ENCODE measurements at places on chromosomes 16 and 17. TPM values are rescaled to one million over a fixed set of nuclear protein-coding genes. Genes with fewer than 3 reads are reported as not detected.

KRT31 gene
- not detected for total RNA-seq

DNA sequence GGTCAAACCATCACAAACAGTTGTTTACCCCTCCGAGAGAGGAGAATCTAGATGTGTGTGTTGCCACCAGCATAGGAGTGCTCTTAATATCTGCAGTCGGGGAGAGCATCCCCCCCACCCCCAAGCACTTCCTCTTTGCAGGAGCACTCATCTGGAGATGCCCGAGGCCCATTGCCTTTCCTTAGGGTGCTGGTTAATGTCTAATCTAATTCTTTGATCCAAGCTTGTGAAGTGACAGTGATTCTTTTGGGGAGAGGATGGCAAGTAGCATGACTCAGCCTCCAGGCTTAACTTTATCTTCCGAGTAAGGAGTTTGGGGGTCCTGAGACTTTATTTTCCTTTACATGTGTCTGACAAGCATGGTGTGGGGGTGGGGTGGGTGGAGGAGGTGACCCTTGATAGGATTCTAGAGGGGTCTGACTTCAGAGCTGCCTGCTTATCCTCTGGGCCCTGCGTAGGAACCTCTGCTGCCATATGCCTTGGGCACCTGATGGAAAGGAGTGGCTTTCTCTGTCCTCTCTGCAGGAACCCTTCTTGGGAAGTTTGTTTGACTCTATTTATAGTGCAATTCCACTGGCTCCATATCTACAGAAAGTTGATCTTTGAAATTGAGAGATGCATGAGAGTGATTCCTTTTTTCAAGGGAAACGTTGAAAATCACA is 207.1 kb downstream of the SPECC1 start:
- no peak overlapping the region for H3K27ac ChIP-seq
- no peaks in the 10 kb centered on the region for H3K36me3 ChIP-seq
- H3K4me3 ChIP-seq, result no peak overlapping the region

KIF2B gene
- total RNA-seq, result not detected

DNA sequence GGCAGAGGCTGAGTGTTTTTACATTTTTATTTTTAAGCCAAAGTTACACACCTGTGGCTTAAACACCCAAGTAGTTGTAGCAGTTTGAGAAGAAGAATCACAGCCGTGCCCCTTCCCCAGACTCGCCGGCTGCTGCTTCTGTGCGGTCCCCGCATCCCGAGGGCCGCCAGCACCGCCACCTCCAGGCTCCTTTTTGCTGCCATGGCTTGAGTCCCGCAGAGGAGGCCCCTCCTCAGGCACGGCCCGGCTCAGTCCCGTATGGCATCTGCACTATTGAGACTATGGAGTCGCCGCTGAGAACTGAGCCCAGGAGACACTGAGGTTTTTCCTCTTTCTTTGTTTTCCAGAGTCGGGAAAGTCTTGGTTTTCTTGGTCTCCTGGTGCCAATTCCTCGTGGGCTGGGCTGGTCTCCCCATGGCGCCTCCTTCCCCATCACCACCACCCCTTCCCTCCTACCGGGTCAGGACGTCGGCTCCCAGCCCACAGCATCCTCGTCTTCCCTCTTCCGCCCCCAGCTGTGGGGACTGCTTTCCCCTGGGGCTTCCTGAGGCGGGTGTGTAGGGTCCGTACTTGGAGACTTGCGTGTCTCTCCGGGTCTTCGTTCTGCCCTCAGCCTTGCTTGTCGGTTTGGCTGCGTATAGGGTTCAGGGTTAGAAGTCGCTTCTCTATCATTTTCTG is 32.6 kb upstream of the CDH15 start:
- peaks cover 6% of the 10 kb centered on the region for H3K36me3 ChIP-seq
- DNase-seq, result no peak
- H3K4me3 ChIP-seq, result no peak overlapping the region
- no peaks in the 10 kb centered on the region for H3K4me1 ChIP-seq
- H3K27me3 ChIP-seq, result no peaks in the 10 kb centered on the region
- no peak overlapping the region for H3K27ac ChIP-seq

- DNase-seq, result no peak
- no peaks in the 10 kb centered on the region for H3K27me3 ChIP-seq
- H3K4me1 ChIP-seq, result peaks cover 4% of the 10 kb centered on the region
- H3K4me3 ChIP-seq, result no peak overlapping the region
These were observed 27.4 kb downstream of the EMP2 start for GRCh38 chr16:10552998-10553491.

- peaks cover 3% of the 10 kb centered on the region for H3K4me1 ChIP-seq
- H3K4me3 ChIP-seq, result no peak overlapping the region
- H3K27ac ChIP-seq, result no peak overlapping the region
- no peak for DNase-seq
- H3K27me3 ChIP-seq, result no peaks in the 10 kb centered on the region
These were observed 7.6 kb upstream of the C1QTNF8 start for GRCh38 chr16:1103636-1103980.

GRCh38 chr16:67280090-67281015 is 1.0 kb downstream of the PLEKHG4 start:
- no peaks in the 10 kb centered on the region for H3K36me3 ChIP-seq
- no peak for DNase-seq
- H3K4me3 ChIP-seq, result no peak overlapping the region
- H3K27me3 ChIP-seq, result no peaks in the 10 kb centered on the region

PIK3R5 gene
- 3.7 TPM for total RNA-seq

GRCh38 chr16:67463059-67463458 is 17.9 kb downstream of the ATP6V0D1 start:
- no peak overlapping the region for H3K4me3 ChIP-seq
- H3K27ac ChIP-seq, result no peak overlapping the region
- no peaks in the 10 kb centered on the region for H3K27me3 ChIP-seq
- peaks cover 83% of the 10 kb centered on the region for H3K4me1 ChIP-seq

DNA sequence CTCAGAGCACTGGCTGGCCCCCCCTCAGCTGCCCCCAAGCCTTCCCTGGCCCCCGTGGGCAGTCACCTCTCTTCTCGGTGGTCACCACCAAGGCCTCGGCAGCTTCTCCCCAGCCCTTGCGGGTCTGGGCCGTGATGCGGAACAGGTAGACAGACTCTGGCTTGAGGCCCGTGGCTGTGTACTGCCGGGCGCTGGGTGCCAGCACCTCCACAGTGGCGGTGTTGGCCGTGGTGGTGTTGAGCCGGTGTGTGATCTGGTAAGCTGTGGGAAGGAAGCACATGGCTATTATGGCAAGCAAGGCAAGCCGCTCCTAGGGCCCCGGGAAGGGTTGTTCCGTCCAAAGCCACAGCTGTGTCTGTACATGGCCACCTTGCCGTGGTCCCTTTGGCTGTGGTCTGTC is 78.4 kb upstream of the CDC42EP4 start:
- H3K4me3 ChIP-seq, result no peak overlapping the region
- H3K36me3 ChIP-seq, result no peaks in the 10 kb centered on the region
- H3K4me1 ChIP-seq, result no peaks in the 10 kb centered on the region
- no peak overlapping the region for H3K27ac ChIP-seq
- H3K27me3 ChIP-seq, result no peaks in the 10 kb centered on the region

LPO gene
- total RNA-seq, result not detected

GRCh38 chr16:9123401-9123800 is 32.0 kb downstream of the HAPSTR1 start:
- H3K27me3 ChIP-seq, result no peaks in the 10 kb centered on the region
- peaks cover 4% of the 10 kb centered on the region for H3K36me3 ChIP-seq
- no peak for DNase-seq
- H3K27ac ChIP-seq, result no peak overlapping the region
- no peak overlapping the region for H3K4me3 ChIP-seq

PRSS22 gene
- 7.7 TPM for total RNA-seq

KRTAP4-5 gene
- total RNA-seq, result not detected

DNA sequence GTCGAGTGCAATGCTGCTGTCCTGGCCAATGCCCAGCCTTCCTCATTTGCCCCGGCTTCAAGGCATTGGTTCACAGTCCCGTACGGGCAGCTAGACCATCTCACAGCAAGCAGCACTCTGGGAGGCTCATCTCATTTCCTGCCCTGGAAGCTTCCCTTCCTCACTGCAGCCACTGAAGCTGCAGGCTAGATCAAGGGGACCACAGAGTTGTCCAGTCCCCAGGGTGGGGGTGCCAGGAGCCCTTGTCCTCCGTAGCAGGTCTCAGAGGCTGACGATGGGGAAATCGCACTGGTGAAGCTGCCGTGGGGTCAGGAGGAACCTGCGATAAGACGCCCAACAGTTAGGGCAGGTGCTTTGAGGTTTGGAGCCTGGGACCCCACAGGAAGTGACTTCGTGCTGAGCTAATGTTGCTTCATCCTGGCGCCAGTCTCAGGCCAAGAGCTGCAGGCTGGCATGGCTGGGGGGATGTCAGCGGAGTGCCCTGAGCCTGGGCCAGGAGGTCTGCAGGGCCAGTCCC is at the start of gene SPNS3:
Gene SPNS3 (plus strand): TSS at position 426 of the 517 bp plus-strand sequence. CDS start 28 bp downstream, at position 454.
- no peaks in the 10 kb centered on the region for H3K4me1 ChIP-seq
- H3K4me3 ChIP-seq, result no peak within 1 kb of the TSS
- DNase-seq, result no peak
- H3K27ac ChIP-seq, result no peak within 1 kb of the TSS
- no peaks in the 10 kb centered on the region for H3K27me3 ChIP-seq

DNA sequence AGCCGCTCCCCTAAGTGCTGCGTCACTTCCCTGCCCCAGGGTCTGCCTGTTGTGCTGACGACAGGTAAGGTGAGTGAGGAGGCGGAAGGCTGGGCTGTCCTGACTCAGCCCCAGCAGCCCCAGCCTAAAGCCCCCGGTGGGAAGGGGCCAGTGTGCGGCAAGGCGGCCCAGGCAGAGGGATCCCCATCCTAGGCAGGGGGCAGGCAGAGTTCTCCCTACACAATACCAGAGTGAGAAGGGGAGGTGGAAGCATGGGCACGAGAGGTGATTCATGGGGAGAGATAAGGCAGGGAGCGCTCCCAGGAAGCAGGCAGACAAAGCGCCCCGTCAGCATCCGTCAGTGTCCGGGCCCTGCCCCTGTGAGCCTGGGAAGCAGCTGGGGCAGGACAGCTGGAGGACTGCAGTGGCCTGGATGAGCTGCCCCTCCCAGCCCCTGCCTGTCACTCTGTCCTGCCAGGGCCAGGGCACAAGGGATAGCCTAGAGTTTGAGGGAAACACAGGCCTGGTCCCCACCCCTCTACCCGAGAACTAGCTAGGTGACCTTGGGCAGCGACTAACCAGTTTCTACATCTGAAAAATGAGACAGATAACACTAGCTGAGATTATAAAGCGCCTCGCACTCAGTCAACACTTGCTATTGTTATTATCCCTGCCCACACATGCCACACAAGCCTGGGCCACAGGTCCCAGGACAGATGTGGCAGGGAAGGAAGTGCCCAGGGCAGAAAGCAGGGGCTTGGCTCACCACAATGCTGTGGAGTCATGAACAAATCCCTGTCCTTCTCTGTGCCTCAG is 3.8 kb downstream of the FAM83G start:
- H3K27ac ChIP-seq, result no peak overlapping the region
- peaks cover 25% of the 10 kb centered on the region for H3K4me1 ChIP-seq
- no peak for DNase-seq
- no peaks in the 10 kb centered on the region for H3K36me3 ChIP-seq

DNA sequence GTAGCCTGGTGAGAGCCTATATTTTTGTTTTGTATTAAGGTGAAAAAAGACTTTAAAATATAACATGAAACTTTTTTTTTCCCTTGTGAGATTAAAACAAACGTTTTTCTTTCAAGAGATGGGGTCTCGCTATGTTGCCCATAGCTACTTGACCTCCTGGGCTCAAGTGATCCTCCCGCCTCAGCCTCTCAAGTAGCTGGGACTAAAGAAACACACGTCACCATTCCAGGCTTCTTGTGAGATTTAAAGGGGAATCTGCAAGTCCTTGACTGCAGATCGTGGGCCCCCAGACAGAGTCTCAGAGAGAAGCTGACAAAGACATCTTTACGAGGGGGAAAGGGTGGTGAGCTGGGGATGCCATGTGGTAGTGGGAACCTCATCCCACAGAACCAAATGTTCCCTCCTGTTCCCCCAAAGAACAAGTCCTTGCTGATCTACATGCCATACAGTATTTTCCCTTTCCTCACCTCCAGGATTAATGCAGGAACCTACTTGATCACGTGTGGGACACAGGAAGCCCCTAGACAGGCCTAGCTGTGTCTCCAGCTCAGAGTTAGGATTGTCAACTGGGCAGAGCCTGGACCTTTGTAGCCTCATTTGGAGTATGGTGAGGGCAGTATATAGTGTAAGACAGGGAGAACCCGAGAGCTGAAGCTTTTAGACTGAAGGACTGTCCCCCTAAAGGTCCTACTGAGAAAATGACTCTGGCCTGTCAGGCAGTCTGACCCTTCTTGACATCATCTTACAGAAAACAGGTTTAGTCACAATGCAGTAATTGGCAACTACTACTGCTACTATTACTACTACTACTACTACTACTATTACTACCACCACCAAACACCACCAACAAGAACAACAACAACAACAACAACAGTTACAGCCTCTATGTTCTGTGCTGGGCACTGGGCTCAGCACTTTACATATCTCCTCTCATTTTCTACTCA is 4.1 kb downstream of the MAP3K14 start:
- no peak overlapping the region for H3K4me3 ChIP-seq
- peak; percentile 49 for DNase-seq
- H3K36me3 ChIP-seq, result no peaks in the 10 kb centered on the region
- peak overlapping the region; percentile 74 for H3K27ac ChIP-seq
- no peaks in the 10 kb centered on the region for H3K27me3 ChIP-seq

DNA sequence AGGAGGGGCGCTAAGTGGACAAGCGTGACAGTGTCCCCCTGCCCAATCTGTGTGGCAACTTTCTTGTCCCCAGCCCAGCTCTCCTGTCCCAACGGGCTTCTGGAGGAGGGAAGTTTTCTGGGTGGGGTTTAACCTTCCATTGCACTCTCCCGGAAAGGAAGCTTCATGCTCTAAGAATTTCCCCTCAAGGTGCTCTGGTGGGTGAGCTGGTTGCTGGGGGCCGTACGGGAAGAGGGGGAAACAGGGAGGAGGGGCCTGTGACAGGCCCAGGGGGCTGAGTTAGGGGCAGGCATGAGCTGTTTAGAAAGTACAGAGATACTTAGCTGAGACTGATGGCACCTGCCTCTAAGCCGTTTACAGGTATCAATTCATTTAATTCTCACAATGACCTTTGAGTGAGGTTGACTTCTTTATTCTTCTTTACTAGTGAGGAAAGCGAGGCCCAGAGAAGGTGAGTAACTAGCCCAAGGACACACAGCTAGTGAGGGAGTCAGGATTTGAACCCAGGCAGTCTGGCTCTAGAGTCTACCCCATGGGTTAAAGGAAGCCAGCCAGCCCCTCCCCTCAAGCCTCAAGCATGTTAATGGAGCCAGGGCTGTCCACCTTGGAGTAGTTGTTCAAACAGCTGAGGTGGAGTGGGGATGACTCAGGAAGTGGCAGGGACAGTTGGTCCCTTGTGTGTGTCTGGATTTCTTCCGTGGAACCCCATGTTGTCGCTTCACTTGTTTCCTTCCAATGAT is 18.9 kb downstream of the ADGRG1 start:
- no peak for DNase-seq
- no peak overlapping the region for H3K4me3 ChIP-seq
- peaks cover 11% of the 10 kb centered on the region for H3K4me1 ChIP-seq
- peaks cover 15% of the 10 kb centered on the region for H3K36me3 ChIP-seq
- H3K27ac ChIP-seq, result peak overlapping the region; percentile 58
